ENCODE measurements at places on chromosomes 2 and 18.
A peak's percentile ranks its signal among the peaks of the same experiment; 100 is the strongest.

DNA sequence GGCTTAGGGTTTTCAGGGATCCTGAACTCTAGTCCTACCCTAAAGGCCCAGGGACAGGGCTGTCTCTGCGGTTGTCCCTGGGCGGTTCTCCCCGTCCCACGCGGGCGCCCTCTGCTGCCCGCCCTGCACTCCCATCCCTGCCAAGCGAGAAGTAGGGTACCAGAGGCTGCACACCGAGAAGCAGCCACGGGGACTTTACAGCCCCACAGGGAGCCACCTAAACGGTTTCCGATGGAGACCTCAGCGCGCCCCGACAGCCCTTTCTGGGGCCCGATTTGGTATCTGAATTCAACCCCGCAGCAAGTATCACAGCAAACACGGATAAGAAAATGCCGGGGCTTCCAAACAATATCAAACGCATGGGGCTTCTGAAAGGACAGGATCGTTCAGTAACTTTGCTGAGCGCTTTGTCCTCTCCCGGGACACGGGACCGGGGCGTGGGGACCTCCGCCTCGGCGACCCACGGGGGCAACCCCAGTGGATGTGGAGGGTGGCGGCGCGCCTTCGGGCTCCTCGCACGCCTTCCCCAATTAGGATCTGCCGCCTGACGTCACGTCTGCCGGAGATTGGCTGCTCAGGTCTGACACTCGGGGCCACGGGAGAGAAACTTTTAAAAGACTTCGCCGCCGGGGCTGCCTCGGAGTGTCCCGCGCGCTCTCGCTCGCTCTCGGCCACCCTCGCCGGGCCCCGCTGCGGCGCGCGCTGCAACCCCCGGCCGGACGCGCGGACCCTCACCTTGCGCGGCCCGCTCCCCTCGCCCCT lies at the start of gene LTBP1:
TSS of gene LTBP1 (plus strand) at position 640 of the 762 bp plus-strand sequence. CDS start 372 bp downstream, outside the sequence.
- ATAC-seq, result peak; percentile 73

GRCh38 chr2:35035883-35036282 lies 1319.7 kb upstream of the CRIM1 start:
- no peak for ATAC-seq

- ATAC-seq, result no peak
Observed at GRCh38 chr18:77359561-77360314, 110.1 kb downstream of the GALR1 start.

- no peak for ATAC-seq
Observed at GRCh38 chr2:67289921-67290371, 107.2 kb upstream of the ETAA1 start.

GRCh38 chr2:96874198-96874831 lies 4.4 kb upstream of the SEMA4C start:
- peak; percentile 57 for ATAC-seq

DNA sequence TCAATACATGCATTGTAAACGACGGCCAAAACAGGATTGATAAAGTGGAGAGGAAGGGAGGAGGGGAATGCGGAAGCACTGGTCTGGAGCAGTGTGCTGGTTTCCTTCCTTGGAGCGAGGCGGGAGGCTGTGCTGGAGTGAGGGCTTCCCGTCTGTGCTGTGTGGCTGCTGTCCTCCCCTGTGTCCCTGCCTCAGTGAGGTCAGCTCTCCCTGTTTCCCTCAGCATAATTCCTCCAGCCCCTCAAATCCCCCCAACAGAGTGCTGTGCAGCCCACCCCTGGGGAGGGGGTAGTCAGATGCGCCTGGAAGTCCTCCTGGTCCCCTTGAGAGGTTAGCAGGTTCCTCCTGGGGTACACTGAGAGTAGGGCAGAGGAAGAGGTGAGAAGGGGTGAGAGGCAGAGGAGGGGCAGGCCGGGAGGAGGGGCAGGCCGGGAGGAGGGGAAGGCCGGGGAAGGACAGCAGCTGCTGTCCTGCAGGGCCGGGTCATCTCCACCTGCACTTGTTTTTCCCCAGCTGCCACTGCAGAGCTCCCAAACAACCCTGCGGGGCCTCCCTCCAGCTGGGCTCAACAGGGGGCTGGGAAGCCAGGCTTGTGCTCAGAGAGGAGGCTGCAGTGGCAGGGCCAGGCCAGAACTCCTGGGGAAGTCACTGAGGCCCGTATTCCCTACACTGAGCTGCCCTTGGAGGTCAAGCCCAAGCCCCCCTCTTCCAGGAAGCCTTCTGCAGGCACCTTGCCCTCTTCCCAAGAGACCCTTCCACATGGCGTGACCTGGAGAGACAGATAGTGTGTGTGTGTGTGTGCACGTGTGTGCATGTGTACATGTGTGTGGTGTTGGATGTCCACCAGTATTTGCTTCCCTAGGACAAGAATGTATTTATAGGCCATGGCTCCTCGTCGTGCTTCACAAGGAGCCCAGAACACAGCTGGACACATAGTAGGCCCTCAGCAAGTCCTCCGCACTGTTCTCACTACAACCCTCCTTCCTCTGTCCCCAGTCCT lies 13.2 kb upstream of the ATP6V1B1 start:
- no peak for ATAC-seq

DNA sequence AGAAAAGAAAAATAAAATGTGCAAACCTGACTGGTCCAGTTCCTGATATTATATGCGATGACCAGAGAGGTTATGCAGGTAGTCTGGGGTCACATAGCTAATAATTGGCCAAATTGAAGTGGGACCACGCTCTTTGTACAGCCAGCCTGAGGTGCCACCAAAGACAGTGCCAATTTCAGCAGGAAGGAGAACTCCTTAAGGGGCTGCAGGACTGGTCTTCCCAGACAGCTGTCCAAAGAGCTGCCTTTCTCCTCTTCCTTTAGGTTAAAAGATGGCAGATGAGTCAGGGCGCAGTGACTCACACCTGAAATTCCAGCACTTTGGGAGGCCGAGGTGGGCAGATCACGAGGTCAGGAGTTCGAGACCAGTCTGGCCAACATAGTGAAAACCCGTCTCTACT lies 95.5 kb downstream of the ACKR3 start:
- ATAC-seq, result no peak

- no peak for ATAC-seq
Observed at GRCh38 chr18:68355637-68356036, 359.3 kb downstream of the TMX3 start.

- no peak for ATAC-seq
Observed at GRCh38 chr2:18763338-18763737, 174.0 kb upstream of the NT5C1B start.

- ATAC-seq, result no peak
Observed at GRCh38 chr2:176163672-176164056, 6.6 kb downstream of the HOXD3 start.

DNA sequence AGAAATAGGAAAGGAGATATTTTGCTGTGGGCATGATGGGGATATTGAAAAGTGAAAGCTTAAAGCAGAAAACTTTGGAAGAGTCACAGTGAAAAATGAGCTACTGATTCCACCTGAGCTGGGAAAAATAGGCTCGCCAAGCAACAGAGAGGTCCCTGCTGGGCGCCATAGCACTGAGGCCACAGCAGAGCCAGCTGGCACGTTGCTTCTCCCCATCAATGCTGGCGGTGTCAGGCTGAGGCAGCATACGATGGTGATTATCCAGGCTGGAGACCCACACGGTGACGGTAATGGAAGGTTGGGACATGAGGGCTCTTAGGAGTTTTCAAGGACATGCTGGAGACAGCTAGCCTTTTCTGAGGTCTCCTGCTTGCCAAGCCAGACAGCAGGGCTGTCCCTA lies 25.8 kb upstream of the DTNB start:
- no peak for ATAC-seq

DNA sequence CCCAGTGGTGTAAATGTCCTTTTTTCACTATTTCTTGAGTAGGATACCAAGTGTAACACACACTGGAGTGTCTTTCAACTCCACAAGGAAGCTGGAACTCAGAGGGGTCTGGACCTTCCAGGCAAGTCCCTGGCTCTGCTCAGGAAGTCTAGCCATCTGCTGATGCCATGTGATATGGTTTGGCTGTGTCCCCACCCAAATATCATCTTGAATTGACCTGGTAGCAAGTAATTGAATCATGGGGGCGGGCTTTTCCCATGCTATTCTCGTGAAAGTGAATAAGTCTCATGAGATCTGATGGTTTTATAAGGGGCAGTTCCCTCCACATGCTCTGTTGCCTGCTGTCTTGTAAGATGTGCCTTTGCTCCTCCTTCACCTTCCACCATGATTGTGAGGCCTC lies 99.4 kb upstream of the CDC42EP3 start:
- ATAC-seq, result no peak

- no peak for ATAC-seq
Observed at GRCh38 chr2:167192833-167193232, 304.6 kb downstream of the XIRP2 start.

Measured in activated CD4-positive, CD25-positive, alpha-beta regulatory T cell treated with anti-CD3 and anti-CD28 coated beads, Interleukin-2, amount 50 U/mL, for 24 hours (primary cell).